Aortic smooth muscle cell (primary cell): ENCODE measurements at places on chromosomes 5 and 9. TPM values are rescaled to one million over a fixed set of nuclear protein-coding genes. Genes with fewer than 3 reads are reported as not detected.

The PMPCA gene
- total RNA-seq: 31.4 and 37.7 TPM in 2 replicates

The DAPK1 gene
- 28.4 and 35.7 TPM in 2 replicates for total RNA-seq

The UTP15 gene
- total RNA-seq: 14.9 and 15.2 TPM in 2 replicates

The CER1 gene
- not detected in 2 replicates for total RNA-seq

The IL13 gene
- not detected in 2 replicates for total RNA-seq

The GPR150 gene
- 0.06 and 0.13 TPM in 2 replicates for total RNA-seq

The GRXCR2 gene
- total RNA-seq: not detected in 2 replicates

The PHF24 gene
- 0.06 and 0.13 TPM in 2 replicates for total RNA-seq

The ZNF454 gene
- 1.1 and 1.6 TPM in 2 replicates for total RNA-seq

The SV2C gene
- under 0.01 TPM in 1 of 2 replicates, not detected in the other for total RNA-seq

The EFNA5 gene
- 11.9 and 18.2 TPM in 2 replicates for total RNA-seq

The IL33 gene
- 180 and 337 TPM in 2 replicates for total RNA-seq

The PDE6A gene
- not detected in 2 replicates for total RNA-seq

The SOHLH1 gene
- total RNA-seq: not detected in 2 replicates

The FBLL1 gene
- 0.56 TPM in 1 of 2 replicates, not detected in the other for total RNA-seq

The TNFSF8 gene
- not detected in 2 replicates for total RNA-seq

The FAM169A gene
- 0.19 and 0.40 TPM in 2 replicates for total RNA-seq
